ENCODE measurements at places on chromosomes 4 and X.
A peak's percentile ranks its signal among the peaks of the same experiment; 100 is the strongest.

GRCh38 chrX:12949205-12949926 is 25.5 kb upstream of the TMSB4X start:
- no peak for DNase-seq

DNA sequence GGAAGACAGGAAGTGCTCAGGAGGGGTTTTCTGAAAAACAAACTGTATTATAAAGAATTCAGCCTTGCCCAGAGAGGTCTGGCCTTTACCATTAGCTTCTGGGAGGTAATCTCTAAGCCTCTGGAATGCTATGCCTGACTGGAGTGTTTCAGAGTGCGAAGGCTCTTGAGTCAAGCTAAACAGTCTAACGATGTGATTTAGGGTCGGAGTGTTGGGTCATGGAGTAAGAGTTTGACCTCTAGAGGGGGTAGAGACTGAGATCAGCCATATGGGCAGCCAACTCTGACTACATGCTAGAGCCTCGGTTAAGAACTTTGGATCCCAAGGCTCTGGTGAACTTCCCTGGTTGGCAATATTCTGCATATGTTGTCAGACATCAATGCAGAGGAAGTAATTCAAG is 15.0 kb downstream of the BOD1L1 start:
- DNase-seq, result no peak

DNA sequence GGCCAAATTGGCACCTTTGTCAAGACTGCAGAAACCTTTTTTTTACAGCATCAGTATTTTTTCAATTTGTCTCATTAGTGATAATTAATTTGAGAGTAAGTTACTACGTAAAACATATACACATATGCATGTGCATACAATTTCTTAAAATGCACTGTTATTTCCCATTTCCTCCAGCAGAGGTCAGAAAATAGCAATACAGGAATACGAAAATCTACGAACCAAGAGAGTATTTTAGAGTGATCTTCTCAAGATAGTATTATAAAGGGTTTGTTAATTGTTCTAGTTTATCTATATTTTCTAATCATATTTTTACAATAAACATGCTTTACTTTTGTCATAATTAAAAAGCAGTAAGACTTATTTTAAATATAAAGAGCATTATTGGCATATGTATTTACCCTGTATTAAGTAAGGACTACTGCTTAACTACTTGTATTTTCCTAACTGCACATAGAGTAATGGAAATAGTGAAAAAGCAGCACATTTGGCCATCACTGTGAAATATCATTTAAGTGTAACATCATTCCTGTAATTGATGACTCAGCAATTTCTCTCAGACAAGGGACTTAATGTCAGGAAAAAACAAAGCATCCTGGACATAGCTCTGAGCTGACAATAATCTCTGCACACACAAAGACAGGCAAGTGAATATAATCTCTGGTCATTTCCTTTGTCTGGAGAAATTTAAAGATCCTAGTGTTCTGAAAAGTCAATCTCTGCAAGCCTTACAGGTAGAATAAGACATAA is 45.6 kb downstream of the MAOB start:
- no peak for DNase-seq

DNA sequence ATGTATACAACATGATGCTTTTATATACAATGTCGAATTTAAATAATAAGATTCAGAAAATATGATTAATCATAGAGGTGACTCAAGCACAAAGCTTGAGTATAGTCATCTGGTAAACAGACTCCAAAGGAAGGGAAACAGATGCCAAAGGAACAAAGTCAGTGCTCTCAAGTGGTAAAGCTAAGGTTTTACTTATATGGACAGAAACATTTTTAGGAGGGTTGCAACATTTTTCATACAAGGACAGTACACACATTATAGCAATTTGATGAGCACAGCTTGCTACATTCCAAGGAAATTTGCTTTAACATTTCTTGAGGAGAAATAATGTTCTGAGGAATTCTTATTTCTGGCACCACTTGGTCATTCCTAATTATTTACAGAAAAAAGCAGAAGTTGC is 333.4 kb upstream of the AADAT start:
- DNase-seq, result no peak

GRCh38 chr4:89294573-89295269 is 12.9 kb downstream of the GPRIN3 start:
- no peak for DNase-seq

DNA sequence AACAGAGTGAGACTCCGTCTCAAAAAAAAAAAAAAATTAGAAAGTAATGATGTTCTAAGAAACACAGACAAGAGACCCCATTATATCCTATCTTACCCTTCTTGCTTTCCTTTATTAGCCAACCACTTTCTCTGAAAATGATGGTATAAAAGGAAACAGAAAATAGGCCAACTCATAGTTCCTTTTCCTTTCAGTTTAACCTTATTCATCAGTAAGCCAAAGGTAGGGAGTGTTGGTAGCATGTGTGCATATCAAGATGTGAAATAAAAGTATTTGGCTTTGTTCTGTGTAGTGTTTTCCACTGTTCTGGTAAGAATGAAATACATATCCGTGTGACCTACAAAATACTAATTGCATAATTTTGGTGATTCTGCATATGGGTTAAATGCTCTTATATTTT is 266.6 kb downstream of the ZNF674 start:
- no peak for DNase-seq

- no peak for DNase-seq
Measured at GRCh38 chr4:97643179-97643578, 500.1 kb downstream of the STPG2 start.

GRCh38 chrX:7263961-7264360 is 116.0 kb upstream of the PUDP start:
- no peak for DNase-seq

- DNase-seq, result no peak
Measured at GRCh38 chrX:6506444-6506843, 28.5 kb downstream of the VCX3A start.

GRCh38 chr4:114146947-114147618 is 167.6 kb upstream of the ARSJ start:
- DNase-seq, result no peak

DNA sequence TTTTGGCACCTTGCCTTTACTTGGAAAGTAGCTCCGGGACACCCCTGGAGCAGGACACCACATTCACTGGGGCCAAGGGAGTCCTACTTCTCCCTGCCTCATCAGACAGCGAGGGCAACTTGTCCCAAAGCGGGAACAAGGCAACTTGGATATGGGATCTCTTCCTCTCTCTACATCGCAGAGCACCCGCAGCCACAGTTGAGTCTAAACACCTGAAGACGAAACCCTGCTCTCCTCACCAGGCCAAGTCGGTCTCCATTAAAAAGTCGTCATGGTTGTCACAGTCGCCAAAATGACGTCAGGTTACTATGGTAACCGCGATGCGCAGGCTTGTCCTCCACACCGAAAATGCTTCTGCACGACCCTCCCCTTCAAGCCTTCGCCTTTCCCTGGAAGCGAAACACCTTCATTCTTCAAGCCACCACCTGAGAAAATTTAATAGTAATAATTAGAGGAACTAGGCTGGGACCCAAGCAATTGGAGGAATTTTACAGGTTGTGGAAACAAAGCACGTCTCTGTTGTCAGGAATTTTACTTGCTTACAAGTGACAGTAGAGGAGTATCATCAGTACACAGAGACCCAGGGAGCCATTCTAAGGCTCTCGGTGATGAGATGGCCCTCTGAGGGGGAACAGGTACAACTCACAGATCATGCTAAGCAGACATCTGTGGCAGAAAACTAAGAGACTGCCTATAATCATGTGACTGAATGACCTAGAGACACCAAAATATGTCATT is 30.5 kb upstream of the TCEAL4 start:
- DNase-seq, result peak; percentile 53

- no peak for DNase-seq
Measured at GRCh38 chr4:52201715-52202114, 150.6 kb downstream of the SPATA18 start.

All from stimulated activated CD4-positive, alpha-beta T cell treated with anti-CD3 and anti-CD28 coated beads, Interleukin-4, amount 100 ng/mL, for 48 hours (primary cell).